ENCODE measurements at places on chromosomes 2 and 18. TPM values are rescaled to one million over a fixed set of nuclear protein-coding genes. Genes with fewer than 3 reads are reported as not detected.

DNAH6 gene
- 1.7 TPM for polyA plus RNA-seq

DNA sequence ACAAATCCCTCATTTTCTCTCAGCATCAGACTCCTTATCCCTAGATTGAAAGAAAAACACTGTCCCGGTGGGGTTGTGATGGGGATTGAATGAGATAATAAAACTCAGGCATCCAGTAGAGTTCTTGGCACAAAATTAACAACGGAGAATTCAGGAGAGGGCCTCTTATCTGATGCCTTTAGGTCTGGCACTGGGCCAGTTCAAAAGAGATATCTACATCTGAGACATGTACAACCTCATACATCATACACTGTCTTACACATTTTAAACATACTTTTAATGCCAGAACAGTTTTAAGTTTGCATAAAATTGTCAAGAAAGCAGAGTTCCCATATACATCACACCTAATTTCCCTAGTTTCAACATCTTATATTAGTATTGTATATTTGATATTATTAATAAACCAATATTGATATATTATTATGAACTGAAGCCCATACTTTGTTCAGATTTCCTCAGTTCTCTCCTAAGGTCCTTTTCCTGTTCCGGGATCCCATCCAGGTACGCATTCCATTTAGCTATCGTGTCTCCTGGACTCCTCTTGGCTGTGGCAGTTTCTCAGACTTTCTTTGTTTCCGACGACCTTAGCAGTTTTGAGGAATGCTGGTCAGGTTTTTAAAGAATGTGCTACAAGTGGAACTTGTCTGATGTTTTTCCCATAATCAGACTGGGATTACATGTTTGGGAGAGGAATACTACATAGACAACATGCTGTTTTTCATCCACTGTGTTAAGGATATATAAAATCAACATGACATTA is 27.8 kb downstream of the NXPH2 start:
- no peak for DNase-seq

DNA sequence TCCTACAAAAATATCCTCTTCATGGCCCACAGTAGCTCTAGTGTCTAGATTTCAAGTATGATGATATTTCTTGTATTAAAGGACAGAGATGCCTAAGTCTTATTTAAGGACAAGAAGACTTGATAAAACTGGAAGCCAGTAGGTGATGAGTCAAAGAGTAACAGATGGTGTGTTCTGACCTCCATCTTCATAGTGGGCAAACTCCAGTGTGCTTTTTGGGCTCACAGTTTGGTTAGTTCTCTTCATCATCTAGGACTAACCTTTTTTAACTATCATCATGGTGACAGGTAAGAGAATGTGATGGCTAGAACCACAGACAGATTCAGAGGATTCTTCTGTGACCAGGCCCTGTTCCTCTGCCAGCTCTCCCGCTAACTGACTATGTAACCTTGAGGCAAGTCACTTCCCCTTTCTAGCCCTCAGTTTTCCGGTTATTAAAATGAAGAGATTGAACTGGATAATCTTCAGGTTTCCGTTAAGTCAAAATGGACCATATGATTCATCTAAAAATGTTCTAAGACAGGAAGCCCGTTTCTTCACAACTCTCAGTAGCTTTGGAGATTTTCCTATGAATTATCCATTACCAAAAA is 140.3 kb upstream of the RASGRP3 start:
- DNase-seq, result no peak

DNA sequence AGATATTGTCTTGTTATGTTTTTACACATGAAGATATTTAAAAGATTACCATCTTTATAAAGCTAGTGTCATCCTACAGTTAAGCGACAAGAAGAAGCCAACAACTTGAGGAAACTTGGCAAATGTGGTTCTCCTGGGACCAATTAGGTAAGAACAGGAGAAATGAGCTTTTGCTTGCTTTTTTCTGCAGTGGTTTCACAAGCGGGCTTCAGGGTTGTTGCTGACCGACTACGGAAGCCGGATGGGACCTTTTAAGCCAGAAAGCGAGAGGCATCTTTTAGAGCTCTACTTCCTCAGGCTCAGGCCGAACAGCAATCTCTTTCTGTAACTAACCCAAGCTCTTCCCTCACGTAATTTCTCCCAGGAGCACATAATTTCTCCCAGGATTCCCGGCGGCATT is 256.5 kb downstream of the CNTNAP5 start:
- no peak for DNase-seq

DNA sequence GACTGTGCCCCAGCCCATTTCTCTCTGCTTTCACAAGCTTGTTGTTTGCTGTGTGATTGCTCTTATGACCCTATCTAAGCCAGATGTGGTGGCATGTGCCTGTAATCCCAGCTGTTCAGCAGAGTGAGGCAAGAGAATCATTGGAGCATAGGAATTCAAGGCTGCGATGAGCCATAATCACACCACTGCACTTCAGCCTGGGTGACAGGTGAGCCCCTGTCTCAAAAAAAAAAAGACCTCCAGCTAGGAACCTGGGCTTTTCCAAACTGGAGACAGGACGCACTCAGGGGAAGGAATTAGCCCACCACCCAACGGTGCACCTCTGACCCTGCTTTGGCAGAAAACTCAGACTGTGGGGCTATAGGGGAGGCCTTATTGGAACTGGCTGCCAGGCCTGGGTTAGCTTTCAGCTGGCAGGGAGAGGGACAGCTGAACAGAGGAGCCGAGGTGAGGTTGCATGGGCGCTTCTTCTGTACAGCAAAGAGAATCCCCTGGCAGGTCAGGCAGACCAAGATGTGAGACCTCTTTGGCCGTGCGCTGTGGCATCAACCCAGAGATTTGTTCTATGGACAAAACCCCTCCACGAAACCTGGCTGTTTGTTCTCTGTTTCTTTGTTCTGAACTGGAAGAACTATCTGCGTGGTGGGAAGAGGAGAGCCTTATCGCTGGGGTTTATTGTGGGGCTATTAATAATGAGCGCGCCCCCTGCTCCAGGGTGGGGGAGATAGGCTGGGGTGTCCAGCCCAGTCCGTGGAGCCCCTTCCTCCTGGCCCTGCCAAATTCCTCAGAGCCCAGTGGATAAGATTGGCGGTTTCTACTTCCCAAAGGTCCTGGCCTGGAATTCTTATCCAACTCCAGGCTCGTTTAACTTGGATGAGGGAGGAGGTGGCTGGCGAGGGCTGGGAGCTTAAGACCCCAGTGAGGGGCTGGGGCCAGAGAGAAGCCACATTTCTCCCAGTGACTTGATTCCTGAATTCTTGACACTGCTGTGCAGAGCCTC is 38.8 kb upstream of the SMAD7 start:
- DNase-seq, result no peak

DNA sequence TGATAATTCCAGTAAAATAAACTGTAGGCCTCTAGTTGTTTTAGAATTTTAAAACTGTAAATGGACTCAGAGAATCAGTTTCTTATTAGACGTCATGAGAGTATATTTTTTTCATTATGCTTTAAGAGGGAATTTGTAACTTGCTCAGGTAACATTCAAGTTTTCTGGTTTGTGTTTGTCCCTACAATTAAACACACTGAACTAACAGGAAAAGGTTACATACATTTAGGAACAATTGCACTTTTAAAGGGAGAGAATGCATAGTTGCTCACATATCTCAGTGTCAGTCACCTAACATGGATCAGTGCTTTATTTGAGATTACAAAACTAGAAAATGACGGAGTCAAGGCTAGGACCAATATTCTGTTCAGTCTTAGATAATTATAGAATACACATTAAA is 3.1 kb downstream of the COL3A1 start:
- DNase-seq, result no peak

Data from naive thymus-derived CD4-positive, alpha-beta T cell (primary cell).